RWPE1 (cell line): ENCODE measurements at places on chromosomes 11 and 22.

GRCh38 chr11:65492637-65493366 is 6.0 kb upstream of the MALAT1 start:
- DNase-seq = no peak

DNA sequence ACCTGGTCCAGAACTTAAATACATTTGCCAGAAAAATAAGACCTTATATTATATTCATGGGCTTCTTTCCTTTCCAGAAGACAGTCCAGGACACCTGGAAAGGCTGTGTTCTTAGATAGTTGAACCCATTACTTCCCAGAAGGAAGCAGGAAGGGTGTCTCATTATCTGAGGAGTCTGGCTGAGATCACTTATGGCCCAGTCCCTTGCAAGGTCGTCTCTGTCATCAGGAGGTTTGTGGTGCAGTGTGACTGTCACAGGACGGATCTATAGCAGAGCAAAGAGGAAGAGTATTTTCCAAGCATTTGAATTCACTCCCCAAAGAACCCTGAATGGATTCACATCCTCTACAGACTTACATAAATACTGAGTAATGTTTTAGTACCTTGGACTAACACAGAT is 270.7 kb upstream of the MTNR1B start:
- no peak for DNase-seq

DNA sequence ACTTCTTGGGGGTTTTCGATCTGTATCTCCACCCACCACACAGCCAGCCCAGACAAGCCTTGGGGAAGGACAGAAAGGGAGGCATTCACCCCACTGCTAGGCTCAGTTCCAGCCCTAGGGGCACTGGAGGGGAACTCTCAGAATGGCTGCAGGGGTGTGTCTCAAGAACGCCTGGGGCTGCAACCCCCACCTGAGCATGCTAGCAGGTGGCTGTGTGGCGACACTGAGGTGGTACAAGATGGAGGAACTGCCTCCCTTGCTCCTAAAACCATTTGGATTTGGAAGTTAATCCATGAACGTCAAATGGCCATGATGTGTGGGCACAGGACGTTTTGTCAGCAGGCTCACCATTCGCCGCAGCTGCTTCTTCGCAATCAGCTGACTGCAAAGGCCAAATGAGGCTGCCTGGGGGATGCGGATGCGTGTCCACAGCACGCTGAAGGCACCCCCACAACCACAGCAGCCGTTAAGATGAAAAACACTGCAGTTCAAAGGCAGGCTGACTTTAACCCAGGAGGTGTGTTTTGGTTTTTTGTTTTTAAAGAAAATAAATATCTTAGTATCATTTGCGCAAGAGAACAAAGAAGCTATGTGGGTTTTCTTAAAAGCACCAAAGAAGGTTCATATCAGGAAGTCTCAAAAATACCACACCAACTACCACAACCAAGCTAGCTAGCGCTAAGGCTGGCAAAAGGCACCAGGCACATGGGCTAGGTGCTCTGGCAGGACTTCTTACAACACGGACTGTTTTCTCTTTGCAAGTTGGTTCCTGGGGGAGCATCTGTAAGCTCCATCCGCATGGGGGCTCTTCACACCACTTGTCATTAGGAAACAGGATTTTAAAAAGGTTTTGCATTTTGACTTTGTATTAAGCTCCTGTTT is 22.2 kb upstream of the NAP1L4 start:
- DNase-seq = no peak

- DNase-seq = no peak
Measured at GRCh38 chr11:80993536-80993935, 1552.7 kb upstream of the TENM4 start.

DNA sequence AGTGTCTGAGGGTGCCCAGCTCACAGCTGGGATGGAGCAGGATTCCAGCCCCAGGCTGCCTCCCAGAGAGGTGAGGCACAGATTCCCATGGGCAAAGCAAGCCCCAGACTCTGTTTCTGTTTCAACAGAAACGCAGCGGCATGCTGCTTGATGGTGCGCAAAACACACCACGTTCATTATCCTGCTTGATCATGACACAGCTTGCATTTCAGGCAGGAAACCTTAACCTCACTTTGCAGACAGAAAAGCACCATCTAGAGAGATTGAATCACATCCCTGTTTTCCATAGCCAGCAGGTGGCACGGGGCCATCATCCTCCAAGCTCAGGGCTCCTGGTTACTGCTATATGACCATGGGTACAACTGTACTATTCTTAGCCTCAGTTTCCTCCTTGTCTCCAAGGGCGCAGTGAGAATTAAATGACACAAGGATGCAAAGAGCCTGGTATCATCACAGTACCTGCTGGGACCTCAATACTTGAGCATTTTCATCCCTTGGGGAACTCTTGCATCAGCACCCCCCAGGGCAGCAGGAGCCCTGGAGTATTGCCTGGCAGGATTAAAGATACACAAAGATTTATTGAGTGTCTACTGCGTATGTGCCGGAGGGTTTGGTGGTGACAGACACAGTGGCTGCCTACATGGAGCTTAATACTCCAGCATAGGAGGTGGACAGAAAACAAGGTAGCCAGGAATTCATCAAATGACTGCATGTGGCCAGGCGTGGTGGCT is 110.0 kb downstream of the TP53I11 start:
- no peak for DNase-seq

DNA sequence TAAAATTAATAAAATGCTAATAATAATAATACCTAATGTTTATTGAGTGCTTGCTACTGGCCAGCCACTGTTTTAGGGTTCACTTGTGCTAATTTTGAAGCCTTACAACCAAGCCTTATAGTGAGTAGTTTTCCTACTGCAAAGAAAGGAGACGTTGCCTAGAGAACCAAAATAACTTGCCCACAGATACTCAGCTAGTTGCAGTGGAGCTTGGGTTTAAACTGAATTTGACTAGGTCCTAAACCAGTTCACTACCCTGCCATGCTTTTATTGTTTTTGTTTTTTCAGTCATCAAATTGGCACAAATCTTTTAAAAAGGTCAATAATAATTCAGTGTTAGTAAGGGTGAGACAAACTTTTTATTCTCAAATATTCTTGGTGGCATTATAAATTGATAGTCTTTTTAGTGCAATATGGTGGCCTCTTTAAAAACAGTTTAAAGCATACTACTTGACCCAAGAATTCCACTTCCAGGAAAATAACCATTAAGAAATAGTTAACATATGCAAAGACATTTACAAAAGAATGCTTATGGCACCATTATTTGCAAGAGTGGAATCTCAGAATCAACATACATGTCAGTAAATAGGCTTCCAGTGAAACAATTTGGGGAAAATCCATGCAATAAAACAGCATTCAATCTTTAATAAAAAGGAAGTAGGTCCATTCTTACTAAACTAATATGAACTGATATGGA is 90.2 kb downstream of the OPCML start:
- DNase-seq = no peak

- DNase-seq = no peak
Measured at GRCh38 chr11:84145616-84146185, 859.5 kb upstream of the CCDC90B start.

GRCh38 chr11:132772703-132773545 is 759.4 kb downstream of the OPCML start:
- DNase-seq = no peak

DNA sequence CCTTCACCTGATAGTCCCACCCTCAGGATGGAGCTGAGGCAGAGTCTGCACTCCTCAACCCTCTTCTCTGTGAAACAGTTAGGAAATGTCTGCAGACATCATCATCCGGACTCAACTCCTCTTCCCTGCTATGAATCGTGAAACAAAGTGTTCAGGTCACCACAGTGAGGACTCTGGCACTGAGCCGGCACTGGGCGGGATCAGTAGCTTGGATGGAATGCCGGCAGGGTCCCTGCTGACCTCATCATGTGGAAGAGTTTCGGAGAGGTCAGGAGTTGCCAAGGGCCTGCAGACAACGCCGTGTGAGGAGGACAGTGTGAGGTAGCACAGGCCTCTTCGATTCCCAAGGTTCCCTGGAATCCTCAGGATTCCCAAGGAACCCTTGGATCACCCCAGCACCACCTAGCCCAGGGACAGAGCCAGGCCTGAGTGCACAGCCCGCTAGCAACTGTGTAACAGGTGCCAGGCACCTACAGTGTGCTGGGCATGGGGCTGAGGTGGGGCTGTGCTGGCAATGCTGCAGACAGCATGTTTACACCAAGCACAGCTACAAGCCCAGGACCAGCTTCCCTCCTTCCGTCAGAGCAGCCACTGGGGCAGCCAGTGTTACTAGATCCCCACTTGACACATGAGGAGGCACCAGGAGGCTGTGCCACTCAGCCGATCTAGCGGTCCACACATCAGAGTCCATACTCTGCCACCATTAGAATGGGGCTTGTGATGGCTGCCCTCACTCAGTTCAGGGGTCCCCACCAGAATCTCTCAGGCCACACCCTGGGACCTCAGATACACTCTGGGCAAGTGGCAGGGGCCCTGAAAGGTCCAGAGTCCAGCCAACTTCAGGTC is 693 bp upstream of the LINC01488 start:
- no peak for DNase-seq
